ENCODE measurements at places on chromosomes 16 and 17. TPM values are rescaled to one million over a fixed set of nuclear protein-coding genes. Genes with fewer than 3 reads are reported as not detected.

The SLFN11 gene
- 6.3 TPM for total RNA-seq

The MCRIP2 gene
- total RNA-seq: 61.4 TPM

The CES1 gene
- total RNA-seq: 0.20 TPM

The ZFPM1 gene
- 4.1 TPM for total RNA-seq

The HOXB1 gene
- not detected for total RNA-seq

The HSPB9 gene
- not detected for total RNA-seq

The PDIA2 gene
- total RNA-seq: 0.08 TPM

- no peak overlapping the region for H3K4me3 ChIP-seq
- DNase-seq: no peak
- H3K27me3 ChIP-seq: peaks cover 11% of the 10 kb centered on the region
- no peaks in the 10 kb centered on the region for H3K36me3 ChIP-seq
- no peaks in the 10 kb centered on the region for H3K4me1 ChIP-seq
- H3K27ac ChIP-seq: no peak overlapping the region
Measured at GRCh38 chr17:34398990-34399389, 36.0 kb upstream of the CCL1 start.

GRCh38 chr16:12294471-12294870, 317.9 kb downstream of the SNX29 start:
- no peak overlapping the region for H3K27ac ChIP-seq
- no peak overlapping the region for H3K4me3 ChIP-seq
- no peaks in the 10 kb centered on the region for H3K27me3 ChIP-seq

- DNase-seq: no peak
- H3K4me1 ChIP-seq: no peaks in the 10 kb centered on the region
- no peaks in the 10 kb centered on the region for H3K27me3 ChIP-seq
Measured at GRCh38 chr17:71709271-71709890, 411.4 kb upstream of the SOX9 start.

GRCh38 chr17:73524941-73525679, 119.1 kb downstream of the SDK2 start:
- H3K4me3 ChIP-seq: no peak overlapping the region
- DNase-seq: no peak
- H3K36me3 ChIP-seq: no peaks in the 10 kb centered on the region
- H3K27ac ChIP-seq: no peak overlapping the region
- no peaks in the 10 kb centered on the region for H3K4me1 ChIP-seq

- H3K36me3 ChIP-seq: no peaks in the 10 kb centered on the region
- peak; percentile 43 for DNase-seq
- H3K27ac ChIP-seq: peak overlapping the region; percentile 75
- no peak overlapping the region for H3K4me3 ChIP-seq
- no peaks in the 10 kb centered on the region for H3K27me3 ChIP-seq
- H3K4me1 ChIP-seq: peaks cover 20% of the 10 kb centered on the region
Measured at GRCh38 chr17:65062171-65062915, 5.8 kb upstream of the GNA13 start.

DNA sequence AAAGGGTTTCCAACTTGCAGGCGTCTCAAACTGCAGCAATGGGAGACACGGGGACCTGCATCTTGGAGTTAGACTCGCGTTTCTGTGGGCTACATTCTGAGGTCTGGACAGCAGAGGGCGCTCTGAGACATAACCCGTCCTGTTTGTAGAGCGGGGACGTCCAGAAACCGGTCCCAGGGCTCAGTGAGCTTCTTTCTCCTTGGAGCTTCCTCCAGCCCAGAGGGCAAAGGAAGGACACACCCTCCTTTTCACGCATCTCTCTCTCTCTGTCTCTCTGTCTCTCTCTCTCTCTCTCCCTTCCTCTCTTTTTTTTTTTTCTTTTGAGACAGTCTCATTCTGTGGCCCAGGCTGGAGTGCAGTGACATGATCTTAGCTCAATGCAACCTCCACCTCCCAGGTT, 19.8 kb downstream of the COX4I1 start:
- no peak overlapping the region for H3K4me3 ChIP-seq
- no peaks in the 10 kb centered on the region for H3K36me3 ChIP-seq
- no peaks in the 10 kb centered on the region for H3K27me3 ChIP-seq

DNA sequence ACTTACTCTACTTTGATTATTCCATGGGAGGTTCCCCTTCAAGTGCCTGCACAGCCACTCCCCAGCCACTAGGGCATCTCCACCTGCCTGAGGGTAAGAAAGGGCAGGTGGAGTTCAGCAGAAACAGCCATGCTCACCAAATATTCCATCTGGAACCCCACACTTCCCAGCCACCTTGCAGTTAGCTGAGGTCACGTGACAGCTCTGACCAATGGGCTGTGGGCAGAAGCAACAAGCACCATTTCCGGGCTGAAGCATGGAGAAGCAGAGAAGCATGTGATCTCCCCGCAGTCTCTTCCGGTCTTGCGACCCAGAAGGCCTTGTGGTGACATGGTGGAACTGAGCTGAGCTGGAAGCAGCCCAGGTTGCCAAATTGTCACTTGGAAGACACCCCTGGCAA, 108.6 kb downstream of the CCT6B start:
- H3K27ac ChIP-seq: no peak overlapping the region
- H3K36me3 ChIP-seq: no peaks in the 10 kb centered on the region
- H3K4me1 ChIP-seq: no peaks in the 10 kb centered on the region
- no peak overlapping the region for H3K4me3 ChIP-seq

GRCh38 chr16:4533490-4533889, 5.1 kb downstream of the CDIP1 start:
- no peak overlapping the region for H3K27ac ChIP-seq
- no peak for DNase-seq
- peaks cover 8% of the 10 kb centered on the region for H3K4me1 ChIP-seq
- H3K27me3 ChIP-seq: no peaks in the 10 kb centered on the region

- H3K4me3 ChIP-seq: no peak overlapping the region
- no peaks in the 10 kb centered on the region for H3K4me1 ChIP-seq
- no peaks in the 10 kb centered on the region for H3K27me3 ChIP-seq
- no peaks in the 10 kb centered on the region for H3K36me3 ChIP-seq
- no peak for DNase-seq
Measured at GRCh38 chr16:14150796-14151195, 79.7 kb downstream of the MRTFB start.

DNA sequence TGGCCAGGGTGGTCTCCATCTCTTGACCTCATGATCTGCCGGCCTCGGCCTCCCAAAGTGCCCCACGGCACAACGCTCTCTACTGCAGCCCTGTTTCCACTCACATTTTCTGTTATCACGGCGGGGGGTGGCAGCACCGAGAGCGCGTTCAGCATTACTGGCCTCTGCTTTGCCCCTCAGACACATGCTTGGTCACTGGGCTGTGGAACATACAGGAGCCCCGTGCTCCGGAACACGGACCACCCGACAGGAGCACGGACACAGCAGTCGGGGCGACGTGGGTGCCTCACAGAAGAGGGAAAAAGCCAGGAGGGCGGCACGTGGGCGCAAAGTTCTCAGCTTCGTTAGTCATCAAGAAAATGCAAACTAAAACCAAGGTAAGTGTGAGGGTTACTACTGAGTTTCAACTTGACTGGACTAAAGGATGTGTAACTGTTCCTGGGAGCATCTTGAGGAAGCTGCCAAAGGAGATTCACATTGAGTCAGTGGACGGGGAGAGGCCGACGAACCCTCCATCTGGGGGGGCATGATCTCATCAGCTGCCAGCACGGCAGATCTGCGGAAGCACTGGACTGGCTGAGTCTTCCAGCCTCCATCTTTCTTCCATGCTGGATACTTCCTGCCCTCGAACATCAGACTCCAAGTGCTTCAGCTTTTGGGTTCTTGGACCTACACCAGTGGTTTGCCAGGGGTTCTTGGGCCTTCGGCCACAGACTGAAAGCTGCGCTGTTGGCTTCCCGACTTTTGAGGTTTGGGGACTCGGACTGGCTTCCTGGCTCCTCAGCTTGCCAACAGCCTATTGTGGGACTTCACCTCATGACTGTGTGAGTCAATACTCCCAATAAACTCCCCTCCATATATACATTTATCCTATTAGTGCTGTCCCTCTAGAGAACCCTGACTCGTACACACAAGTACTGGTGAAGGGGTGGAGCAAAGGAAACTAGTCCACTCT, 106.8 kb downstream of the ZNF778 start:
- no peaks in the 10 kb centered on the region for H3K36me3 ChIP-seq
- no peak for DNase-seq
- H3K4me3 ChIP-seq: no peak overlapping the region
- peaks cover 48% of the 10 kb centered on the region for H3K4me1 ChIP-seq
- no peaks in the 10 kb centered on the region for H3K27me3 ChIP-seq
- H3K27ac ChIP-seq: no peak overlapping the region

GRCh38 chr17:6259899-6260298, 175.0 kb downstream of the AIPL1 start:
- H3K27me3 ChIP-seq: peaks cover 5% of the 10 kb centered on the region
- no peak overlapping the region for H3K4me3 ChIP-seq
- no peak for DNase-seq
- no peaks in the 10 kb centered on the region for H3K4me1 ChIP-seq

- H3K27ac ChIP-seq: no peak overlapping the region
- DNase-seq: no peak
Measured at GRCh38 chr16:54633943-54634362, 296.7 kb upstream of the IRX5 start.

- no peaks in the 10 kb centered on the region for H3K4me1 ChIP-seq
- no peaks in the 10 kb centered on the region for H3K27me3 ChIP-seq
- no peak overlapping the region for H3K27ac ChIP-seq
- H3K4me3 ChIP-seq: no peak overlapping the region
- DNase-seq: no peak
Measured at GRCh38 chr17:76090517-76091129, 11.6 kb downstream of the ZACN start.

DNA sequence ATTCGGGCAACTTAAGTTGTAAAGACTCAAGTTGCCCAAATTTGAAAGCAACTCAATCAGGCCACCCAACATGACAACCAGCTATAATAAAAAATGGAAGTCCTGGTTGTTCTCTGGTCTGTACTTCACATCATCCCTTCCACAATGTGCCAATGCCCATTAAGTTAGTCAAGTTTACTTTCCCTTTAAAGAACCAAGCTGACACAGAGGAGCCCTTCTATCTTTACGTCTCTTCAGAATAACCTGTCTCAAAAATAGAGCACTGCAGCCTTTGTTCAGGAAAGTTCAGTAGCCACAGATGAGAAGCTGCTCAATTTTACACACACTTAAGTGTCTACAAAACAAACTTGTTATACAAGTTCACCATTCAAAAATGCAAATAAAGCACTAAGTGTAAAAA, 75.1 kb upstream of the C17orf78 start:
- no peak for DNase-seq
- no peak overlapping the region for H3K4me3 ChIP-seq
- H3K36me3 ChIP-seq: no peaks in the 10 kb centered on the region
- no peak overlapping the region for H3K27ac ChIP-seq
- no peaks in the 10 kb centered on the region for H3K27me3 ChIP-seq
- H3K4me1 ChIP-seq: peaks cover 16% of the 10 kb centered on the region

GRCh38 chr17:43368740-43369506, 29.9 kb upstream of the ARL4D start:
- peak overlapping the region; percentile 85 for H3K27ac ChIP-seq
- peak; percentile 90 for DNase-seq
- H3K36me3 ChIP-seq: no peaks in the 10 kb centered on the region
- peaks cover 22% of the 10 kb centered on the region for H3K4me1 ChIP-seq
- H3K4me3 ChIP-seq: peak overlapping the region; percentile 2
- H3K27me3 ChIP-seq: no peaks in the 10 kb centered on the region

GRCh38 chr17:37488009-37488604, 1.6 kb upstream of the DUSP14 start:
- no peak overlapping the region for H3K4me3 ChIP-seq
- no peaks in the 10 kb centered on the region for H3K27me3 ChIP-seq
- no peaks in the 10 kb centered on the region for H3K36me3 ChIP-seq
- H3K27ac ChIP-seq: peak overlapping the region; percentile 87

GRCh38 chr16:67652578-67653127, 7.4 kb downstream of the ACD start:
- peaks cover 7% of the 10 kb centered on the region for H3K4me1 ChIP-seq
- DNase-seq: peak; percentile 67
- H3K36me3 ChIP-seq: no peaks in the 10 kb centered on the region
- H3K27me3 ChIP-seq: peaks cover 47% of the 10 kb centered on the region
- no peak overlapping the region for H3K27ac ChIP-seq

DNA sequence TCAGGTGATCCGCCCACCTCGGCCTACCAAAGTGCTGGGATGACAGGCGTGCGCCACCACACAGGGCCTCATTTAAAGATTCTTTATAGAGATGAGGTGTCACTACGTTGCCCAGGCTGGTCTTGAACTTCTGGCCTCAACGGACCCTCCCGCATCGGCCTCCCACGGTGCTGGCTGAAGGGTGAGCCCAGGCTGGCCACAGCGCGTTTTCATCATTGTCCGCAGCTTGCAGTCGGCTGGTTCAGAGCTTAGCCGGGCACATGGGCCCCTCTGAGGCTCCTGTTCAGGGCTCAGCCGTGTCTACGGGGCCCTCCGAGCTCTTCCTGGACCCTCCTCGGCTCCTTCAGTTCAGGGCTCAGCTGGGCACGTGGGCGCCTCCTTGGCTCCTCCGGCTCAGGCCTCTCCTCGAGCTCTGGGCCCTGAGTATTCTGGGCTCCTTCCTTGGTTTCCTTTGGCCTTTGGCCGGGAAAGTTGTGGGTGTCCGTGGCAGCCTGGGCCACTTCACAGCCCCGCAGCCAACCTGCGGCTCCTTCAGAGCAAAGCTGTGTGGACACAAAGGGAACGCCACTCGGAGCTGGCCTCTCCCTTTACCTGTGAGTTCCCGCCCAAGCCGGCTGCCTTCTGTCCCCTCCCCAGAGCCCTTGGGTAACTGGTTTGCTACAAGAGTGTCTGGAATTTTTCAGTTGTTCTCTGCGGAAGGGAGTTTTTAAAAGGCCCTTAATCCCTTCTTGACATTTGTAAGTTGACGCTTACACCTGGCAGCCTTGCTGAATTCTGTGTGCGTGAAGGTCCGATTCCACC, 1.2 kb upstream of the MSLN start:
- peak; percentile 59 for DNase-seq
- H3K4me1 ChIP-seq: peaks cover 7% of the 10 kb centered on the region
- H3K27ac ChIP-seq: peak overlapping the region; percentile 46
- H3K27me3 ChIP-seq: no peaks in the 10 kb centered on the region

DNA sequence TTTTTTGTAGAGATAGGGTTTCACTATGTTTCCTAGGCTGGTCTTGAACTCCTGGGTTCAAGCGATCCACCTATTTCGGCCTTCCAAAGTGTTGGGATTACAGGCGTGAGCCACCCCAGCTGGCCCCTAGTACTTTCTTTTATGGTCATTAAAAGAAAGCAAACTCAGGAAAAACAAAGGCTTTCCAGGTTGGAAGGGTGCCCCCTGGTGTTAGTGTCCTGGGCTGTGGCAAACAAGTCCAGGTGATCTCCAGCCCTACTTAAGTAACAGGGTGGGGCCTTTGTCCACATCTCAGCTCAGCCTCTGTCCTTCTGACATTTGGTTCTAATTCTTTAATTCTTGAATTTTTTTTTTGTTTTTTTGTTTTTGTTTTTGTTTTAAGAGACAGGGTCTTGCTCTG, 6.9 kb downstream of the IGFBP4 start:
- DNase-seq: peak; percentile 55
- H3K4me3 ChIP-seq: no peak overlapping the region
- peak overlapping the region; percentile 56 for H3K27ac ChIP-seq
- H3K4me1 ChIP-seq: peaks cover 43% of the 10 kb centered on the region
- no peaks in the 10 kb centered on the region for H3K36me3 ChIP-seq
- H3K27me3 ChIP-seq: no peaks in the 10 kb centered on the region

DNA sequence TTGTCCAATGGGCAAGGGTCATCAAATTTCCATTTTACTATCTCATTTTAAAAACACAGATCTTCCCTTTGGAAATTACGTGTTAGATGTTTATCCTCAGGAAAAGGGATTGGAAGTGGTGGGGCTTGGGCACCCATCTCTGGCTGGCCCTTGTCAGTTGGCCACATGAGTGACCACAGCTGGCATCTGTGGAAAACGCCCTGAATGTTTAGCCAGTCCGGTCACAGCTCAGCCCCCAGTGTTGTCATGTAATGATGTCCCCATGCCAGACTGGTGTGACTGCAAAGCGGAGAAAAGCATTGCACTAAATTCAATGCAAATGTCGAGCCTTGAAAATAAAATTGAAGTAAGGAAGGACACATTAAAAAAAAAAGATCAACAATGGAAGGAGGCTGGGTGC, 53.0 kb downstream of the TMC6 start:
- no peaks in the 10 kb centered on the region for H3K4me1 ChIP-seq
- H3K27me3 ChIP-seq: no peaks in the 10 kb centered on the region
- H3K27ac ChIP-seq: no peak overlapping the region

Data from hepatocyte (in vitro differentiated cells).